ENCODE measurements at places on chromosomes 2 and 18.

- peak; percentile 15 for DNase-seq
Observed at GRCh38 chr18:24421831-24422230, 4.6 kb upstream of the IMPACT start.

DNA sequence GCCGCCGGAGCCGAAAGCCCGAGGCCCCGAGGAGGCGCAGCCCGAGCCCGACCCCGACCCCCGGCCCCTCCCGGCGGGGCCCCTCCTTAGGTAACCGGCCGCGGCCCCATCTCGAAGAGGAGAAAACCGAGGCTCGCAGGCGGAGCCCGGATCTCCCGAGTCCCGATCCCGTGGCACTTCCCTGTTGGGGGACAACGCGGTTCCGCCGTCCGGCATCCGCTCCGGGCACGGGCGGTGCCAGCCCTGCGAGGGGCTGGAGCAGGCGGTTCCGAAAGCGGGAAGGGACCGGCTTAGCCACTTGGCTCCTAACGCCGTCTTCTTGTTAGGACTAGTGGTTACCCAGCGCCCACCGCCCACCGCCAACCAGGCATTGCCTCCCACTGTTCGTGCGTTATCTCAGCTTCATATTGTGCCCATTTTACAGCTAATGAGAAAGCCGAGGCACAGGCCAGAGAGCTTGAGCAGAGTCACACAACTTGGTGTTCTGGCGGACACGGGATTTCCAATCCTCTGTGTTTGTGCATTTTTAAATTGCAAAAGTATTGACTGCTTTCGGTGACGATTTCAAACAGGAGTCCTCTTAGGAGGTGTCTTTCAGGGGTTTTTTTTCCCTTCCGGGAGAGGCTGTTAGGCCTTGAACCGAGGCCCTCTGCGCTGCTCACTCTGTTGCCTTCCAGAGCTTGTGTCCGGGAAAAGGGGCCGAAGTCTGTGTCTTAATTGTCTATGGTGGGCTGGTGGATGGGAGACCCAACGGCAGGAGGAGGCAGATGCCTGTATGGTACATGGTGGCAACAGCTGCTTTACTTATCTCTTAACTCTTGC, 562 bp downstream of the CENPA start:
- DNase-seq = peak; percentile 58

- DNase-seq = no peak
Observed at GRCh38 chr2:178110681-178111080, 1.6 kb upstream of the RBM45 start.

DNA sequence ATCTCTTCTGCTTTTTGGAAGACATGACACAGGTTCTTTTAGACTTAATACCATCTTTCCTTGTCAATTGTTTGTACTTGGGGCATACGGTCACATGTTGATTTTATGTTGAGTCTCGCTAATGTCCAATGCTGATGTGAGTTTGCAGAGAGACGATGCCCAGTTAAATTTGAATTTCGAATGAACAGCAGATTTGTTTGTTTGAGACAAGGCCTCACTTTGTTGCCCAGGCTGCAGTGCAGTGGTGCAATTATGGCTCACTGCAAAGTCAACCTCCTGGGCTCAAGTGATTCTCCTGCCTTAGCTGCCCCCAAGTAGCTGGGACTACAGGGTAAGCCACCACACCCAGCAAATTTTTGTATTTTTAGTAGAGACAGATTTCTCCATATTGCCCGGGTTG, 473.5 kb downstream of the RIT2 start:
- DNase-seq = no peak

DNA sequence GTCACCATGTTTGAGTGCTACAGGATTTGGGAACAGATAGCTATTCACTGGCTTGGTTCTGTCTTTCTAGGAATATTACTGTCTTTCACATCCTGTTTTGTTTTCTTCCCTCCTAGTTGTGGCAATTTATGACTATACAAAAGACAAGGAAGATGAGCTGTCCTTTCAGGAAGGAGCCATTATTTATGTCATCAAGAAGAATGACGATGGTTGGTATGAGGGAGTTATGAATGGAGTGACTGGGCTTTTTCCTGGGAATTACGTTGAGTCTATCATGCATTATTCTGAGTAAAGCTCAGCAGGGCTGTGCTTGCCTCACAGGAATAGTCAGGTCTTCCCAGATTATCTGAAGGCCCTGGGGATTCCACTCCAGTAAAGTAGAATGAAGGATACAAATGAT, 98.9 kb downstream of the ABI2 start:
- DNase-seq = peak; percentile 74

DNA sequence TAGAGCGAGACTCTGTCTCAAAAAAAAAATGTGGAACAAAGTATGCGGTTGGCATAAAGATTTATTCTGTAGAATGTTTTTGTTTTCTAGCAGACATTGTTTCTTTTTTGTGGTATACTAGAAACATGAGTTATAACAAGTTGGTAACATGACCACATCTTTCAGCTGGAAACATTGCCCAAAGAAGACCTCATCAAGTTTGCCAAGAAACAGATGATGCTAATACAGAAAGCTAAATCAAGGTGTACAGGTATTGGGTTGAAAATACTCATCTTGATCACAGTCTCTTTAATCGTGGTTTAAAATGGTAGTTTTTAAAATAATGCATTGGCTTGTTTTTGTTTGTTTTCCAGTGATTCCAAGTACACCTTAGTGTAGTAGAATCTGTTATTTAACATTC, 1.9 kb downstream of the GCC2 start:
- DNase-seq = no peak

GRCh38 chr2:241469746-241470145, 38.6 kb downstream of the STK25 start:
- no peak for DNase-seq

GRCh38 chr2:30406853-30407252, 40.2 kb upstream of the LCLAT1 start:
- no peak for DNase-seq

DNA sequence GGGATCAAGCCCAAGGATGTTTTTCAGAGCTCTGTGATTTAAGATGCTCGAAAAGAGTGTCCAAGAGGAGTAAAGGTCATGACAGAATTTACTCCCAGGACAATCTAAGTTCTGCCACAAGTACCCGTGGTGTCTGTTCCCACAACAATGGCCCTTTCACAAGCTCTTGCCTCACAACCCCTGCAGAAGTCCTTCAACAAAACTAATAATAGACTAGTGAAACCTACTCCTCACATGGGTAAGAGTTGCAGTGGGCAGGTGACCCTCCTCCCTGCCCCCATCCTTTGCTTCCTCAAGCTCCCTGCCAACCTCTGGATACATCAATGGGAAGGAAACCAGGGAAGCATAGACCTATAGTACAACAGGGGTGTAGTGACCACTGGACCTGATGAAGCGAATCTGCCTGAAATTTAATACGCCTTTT, 34.9 kb downstream of the PTCD3 start:
- no peak for DNase-seq

DNA sequence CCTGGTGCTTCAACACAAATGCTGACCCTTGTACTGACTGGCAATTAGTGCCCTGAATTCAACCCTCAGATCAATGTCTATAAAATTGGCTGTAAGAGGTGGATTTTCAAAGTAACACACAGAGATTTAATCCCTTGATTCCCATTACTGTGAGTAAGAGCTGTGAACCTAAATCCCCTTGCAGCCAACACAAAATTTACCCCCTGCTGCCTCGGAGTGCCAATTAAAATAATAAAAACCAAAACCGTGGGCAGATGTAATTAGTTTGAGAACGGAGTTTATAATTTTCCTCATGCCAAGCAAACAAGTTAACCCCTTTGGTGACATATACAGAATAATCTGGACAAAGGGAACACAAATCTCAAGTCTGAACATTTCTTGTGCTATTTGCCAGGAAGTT, 55.8 kb upstream of the REV1 start:
- no peak for DNase-seq

- DNase-seq = no peak
Observed at GRCh38 chr2:60379216-60379615, 174.2 kb downstream of the BCL11A start.

DNA sequence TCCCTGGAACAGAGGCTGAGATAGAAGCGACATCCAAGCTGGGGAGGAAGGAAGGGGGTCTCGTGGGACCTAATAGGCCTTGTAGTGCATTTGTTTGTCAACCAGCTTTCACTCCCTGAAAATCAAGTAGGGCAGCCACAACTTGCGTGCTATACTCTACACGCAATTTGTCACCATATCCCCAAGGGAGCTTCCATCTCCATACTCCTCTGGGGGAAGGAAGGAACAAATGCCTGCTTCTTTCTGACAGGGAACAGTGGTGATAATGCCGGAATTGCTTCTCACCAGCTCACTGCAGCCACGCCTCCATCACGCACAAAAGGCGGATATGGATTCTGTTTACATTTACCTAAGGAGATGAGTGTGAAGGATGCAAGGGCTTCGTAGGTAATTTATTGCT, 213.4 kb downstream of the TMEM163 start:
- DNase-seq = no peak

GRCh38 chr18:41655074-41655473, 300.0 kb upstream of the PIK3C3 start:
- DNase-seq = peak; percentile 62

DNA sequence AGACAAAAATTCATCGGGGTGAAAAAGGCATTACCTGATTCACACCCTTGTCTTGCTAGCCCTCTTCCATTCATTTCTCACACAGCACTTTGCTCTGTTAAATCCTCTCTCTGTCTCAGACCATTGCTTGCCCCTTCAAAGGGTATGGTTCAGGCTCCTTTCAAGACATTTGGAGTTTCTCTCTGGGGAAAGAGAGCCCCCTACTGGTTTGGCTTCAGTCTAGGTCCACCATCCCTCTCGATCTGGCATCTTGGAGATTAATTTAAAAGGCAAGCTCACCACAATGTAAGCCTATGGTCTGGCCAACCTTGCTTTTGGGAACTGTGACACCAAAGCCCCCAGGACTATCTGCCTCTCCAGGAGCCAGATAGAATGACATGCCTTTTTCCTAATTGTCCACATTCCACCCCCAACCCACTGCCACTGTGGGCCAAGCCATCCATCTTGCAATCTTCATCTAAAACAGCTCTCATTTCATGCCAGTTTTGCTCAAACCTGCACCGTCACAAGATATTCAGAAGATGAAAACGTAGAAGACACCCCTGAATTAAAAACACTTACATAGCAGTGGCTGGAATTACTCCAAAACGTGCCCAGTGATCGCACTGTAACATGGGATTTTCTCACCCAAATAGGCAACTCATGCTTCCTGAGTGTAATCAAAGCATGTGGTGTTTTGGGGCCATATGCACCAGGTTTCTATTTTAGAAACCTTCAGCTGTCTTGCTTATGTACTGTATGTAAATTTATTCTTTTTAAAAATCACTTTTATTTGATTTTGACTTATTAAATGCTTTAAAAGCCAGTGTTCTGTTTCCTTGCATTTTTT, 93.9 kb downstream of the FARSB start:
- DNase-seq = peak; percentile 82

- no peak for DNase-seq
Observed at GRCh38 chr2:177633910-177634294, 241.3 kb downstream of the AGPS start.

- no peak for DNase-seq
Observed at GRCh38 chr18:78912844-78913243, 66.8 kb upstream of the SALL3 start.

DNA sequence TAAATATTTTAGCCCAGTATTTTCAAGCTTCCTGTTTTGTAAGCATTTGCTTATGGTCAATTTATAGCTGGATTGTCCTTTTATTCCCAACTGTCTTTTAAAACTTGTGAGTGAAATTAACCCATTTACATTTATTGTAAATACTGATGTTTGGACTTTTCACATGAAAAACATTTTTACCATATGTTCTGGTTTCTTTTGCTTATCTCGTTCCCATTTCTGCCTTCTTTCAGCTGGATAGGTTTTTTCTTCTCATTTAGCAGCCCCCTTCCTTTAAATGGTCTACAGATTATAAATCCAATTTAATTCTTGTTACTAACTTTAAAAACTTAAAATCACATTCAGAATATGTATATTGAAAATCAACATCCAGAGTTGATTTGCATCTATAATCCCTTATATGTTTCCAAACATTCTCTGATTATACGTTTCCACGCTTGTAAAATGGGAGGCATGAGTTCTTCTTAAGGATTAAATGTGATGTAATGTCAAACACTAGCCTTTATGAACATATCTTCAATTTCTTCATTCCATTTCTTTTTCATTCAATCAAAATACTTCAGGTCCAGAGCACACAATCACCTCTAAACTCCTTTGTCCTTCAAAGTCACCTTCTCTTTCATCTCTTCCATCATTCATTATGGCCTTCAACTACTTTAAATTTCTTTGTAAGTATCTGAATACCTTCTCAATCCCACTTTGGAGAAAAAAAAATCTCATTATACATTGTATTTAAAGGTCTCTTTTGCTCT, 1.1 kb upstream of the KDM3A start:
- DNase-seq = no peak

- no peak for DNase-seq
Observed at GRCh38 chr18:21826641-21827302, 86.2 kb downstream of the MIB1 start.

GRCh38 chr18:31943878-31944816, 1.2 kb upstream of the TRAPPC8 start:
- no peak for DNase-seq

DNA sequence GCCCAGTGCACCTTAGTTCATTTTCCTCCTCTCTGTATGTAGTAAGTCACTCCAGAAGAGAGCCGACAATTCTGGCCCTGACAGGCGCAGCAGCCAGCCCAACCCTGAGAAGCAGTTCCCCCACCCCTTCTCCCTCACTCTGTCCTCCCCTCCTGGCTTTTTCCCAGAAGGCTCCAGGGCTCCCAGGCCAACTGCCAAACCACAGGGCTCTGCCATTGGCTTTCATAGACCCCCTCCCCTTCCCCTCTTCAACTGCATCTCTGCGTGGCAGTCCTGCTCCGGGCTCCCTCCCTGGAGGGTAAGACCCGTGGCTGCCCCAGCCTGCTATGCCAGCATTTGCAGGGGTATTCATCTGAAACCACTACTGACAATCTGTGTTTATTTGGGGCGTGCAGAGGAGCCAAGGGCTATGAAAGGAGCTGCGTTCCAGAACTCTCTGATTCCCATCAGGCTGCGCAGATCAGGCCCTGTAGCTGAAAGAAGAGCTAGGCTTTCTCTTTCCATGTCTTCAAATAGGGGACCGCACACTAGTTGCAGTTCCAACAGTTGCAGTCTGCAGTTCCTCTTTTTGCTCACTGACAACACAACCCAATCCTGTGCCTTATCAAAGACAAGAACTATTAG, 388.6 kb upstream of the TNP1 start:
- DNase-seq = peak; percentile 63

- no peak for DNase-seq
Observed at GRCh38 chr2:104878863-104879512, 25.1 kb downstream of the POU3F3 start.

DNA sequence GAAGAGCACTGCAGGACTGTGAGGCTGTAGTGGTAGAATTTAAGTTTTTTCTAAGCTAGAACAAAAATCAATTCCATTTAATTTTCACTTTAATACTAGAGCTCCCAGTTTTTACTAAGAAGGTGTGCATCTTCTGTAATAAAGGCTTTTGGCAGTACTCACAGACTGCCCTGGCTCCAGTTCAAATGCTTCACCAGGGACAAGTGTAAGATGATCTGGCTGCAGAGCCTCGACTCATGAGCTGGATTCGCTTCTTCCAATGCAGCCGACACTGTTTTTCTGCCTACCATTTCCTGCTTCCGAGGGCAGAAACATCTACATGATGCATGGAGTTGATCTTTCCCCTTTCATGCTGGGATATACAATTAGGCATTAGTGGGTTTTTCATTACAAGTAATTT, 87.0 kb downstream of the FARSB start:
- no peak for DNase-seq

Data from suppressor macrophage treated with lipopolysaccharide for 1 hour (primary cell).